ENCODE measurements at places on chromosomes 1 and 21. TPM values are rescaled to one million over a fixed set of nuclear protein-coding genes. Genes with fewer than 3 reads are reported as not detected.

INSRR gene
- total RNA-seq: not detected

P3R3URF gene
- not detected for total RNA-seq

MASP2 gene
- not detected for total RNA-seq

SPOCD1 gene
- 57.9 TPM for total RNA-seq

SLC6A9 gene
- 0.86 TPM for total RNA-seq

RIMS3 gene
- total RNA-seq: 0.13 TPM

MSH4 gene
- total RNA-seq: 0.27 TPM

NEGR1 gene
- 12.2 TPM for total RNA-seq

VAV3 gene
- total RNA-seq: 2.8 TPM

CHIA gene
- total RNA-seq: not detected

BCAR3 gene
- 54.1 TPM for total RNA-seq

NIPAL3 gene
- total RNA-seq: 13.8 TPM

CD34 gene
- 18.7 TPM for total RNA-seq

GJC2 gene
- total RNA-seq: 0.57 TPM

GPA33 gene
- not detected for total RNA-seq

PAPPA2 gene
- total RNA-seq: 0.80 TPM

OPTC gene
- total RNA-seq: not detected

FOXD2 gene
- total RNA-seq: 0.13 TPM

GBP1 gene
- total RNA-seq: 27.4 TPM

TBX15 gene
- under 0.01 TPM for total RNA-seq

EFNA1 gene
- total RNA-seq: 30.5 TPM

PRAMEF33 gene
- not detected for total RNA-seq

C1orf226 gene
- 3.7 TPM for total RNA-seq

PRELP gene
- total RNA-seq: 0.07 TPM

MFSD2A gene
- 5.3 TPM for total RNA-seq

VASH2 gene
- 0.14 TPM for total RNA-seq

KCNN3 gene
- 0.93 TPM for total RNA-seq

USH2A gene
- not detected for total RNA-seq

OR10T2 gene
- total RNA-seq: not detected

LEFTY1 gene
- total RNA-seq: not detected

CNR2 gene
- total RNA-seq: not detected

CYYR1 gene
- total RNA-seq: 15.5 TPM

ANGPTL3 gene
- not detected for total RNA-seq

DMBX1 gene
- total RNA-seq: not detected

CELF3 gene
- total RNA-seq: not detected

SERPINC1 gene
- not detected for total RNA-seq

LCE6A gene
- total RNA-seq: not detected

FNDC5 gene
- 0.13 TPM for total RNA-seq

FLG gene
- under 0.01 TPM for total RNA-seq

ST6GALNAC3 gene
- 39.0 TPM for total RNA-seq

ETV3L gene
- total RNA-seq: not detected

TRPM2 gene
- not detected for total RNA-seq

PDC gene
- not detected for total RNA-seq

TPM3 gene
- 1,072 TPM for total RNA-seq

GPR157 gene
- total RNA-seq: 4.5 TPM

OR2L8 gene
- total RNA-seq: not detected

RNU1-2 gene
- under 0.01 TPM for total RNA-seq

ELAPOR1 gene
- total RNA-seq: 0.53 TPM

OR2AK2 gene
- not detected for total RNA-seq

FAM72D gene
- 3.9 TPM for total RNA-seq

MAP3K21 gene
- total RNA-seq: 1.4 TPM

KCNA2 gene
- total RNA-seq: not detected

MPL gene
- 0.07 TPM for total RNA-seq
